Bone marrow (tissue), 2 donors: ENCODE measurements at places on chromosomes 5 and 9.

- DNase-seq = no peak
These were observed 12.2 kb downstream of the GPR150 start for GRCh38 chr5:95631991-95632675.

GRCh38 chr9:33293782-33294181 is 3.5 kb downstream of the NFX1 start:
- DNase-seq = no peak

DNA sequence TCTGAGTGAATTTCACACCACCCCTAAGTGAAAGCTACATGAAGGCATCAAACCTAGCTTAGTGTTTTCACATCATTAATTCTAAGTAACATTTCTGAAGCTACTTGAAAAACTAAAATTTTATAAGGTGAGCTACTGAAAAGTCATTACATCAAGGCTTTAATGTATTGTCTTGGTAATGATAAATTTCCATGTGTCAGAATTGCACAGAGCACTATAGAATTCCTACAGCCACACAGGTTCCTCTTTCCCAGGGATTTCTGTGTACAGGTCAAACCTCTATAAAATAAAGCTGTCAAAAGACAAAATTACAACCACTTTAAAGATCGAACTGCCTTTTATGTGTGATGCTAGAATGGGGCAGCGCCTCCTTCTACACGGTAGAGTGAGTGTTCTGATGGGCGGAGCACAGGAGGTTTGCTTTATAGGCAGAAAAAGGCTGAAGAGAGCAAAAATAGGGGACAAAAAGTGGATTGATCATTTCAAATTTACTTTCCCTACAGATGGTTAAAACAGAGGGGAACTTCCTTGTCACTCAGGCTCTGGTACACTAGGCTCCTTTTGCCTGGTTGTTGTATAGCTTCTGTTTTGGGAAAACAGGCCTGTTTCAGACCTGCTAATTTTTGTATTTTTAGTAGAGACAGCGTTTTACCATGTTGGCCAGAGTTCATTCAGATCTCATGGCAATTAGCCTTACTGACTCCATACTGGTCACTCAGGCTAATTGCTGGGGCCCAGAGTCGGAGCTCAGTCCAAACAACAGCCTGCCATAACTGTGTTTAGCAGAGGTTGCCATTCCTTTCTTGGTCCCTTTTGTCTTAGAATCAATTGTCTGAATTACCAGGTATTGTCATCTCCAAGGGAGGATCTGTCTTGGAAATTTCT is 102.5 kb upstream of the BASP1 start:
- DNase-seq = no peak

GRCh38 chr5:40486437-40487275 is 193.1 kb upstream of the PTGER4 start:
- no peak for DNase-seq

- no peak for DNase-seq
These were observed 32.0 kb upstream of the DHFR start for GRCh38 chr5:80686757-80687156.

- DNase-seq = no peak
These were observed 143.9 kb upstream of the FBN2 start for GRCh38 chr5:128681764-128682592.

GRCh38 chr5:90020575-90021538 is 388.7 kb downstream of the CETN3 start:
- no peak for DNase-seq

- no peak for DNase-seq
These were observed 25.0 kb downstream of the CEP120 start for GRCh38 chr5:123398058-123398733.

- DNase-seq = no peak
These were observed 11.4 kb downstream of the PHF2 start for GRCh38 chr9:93587651-93588347.

DNA sequence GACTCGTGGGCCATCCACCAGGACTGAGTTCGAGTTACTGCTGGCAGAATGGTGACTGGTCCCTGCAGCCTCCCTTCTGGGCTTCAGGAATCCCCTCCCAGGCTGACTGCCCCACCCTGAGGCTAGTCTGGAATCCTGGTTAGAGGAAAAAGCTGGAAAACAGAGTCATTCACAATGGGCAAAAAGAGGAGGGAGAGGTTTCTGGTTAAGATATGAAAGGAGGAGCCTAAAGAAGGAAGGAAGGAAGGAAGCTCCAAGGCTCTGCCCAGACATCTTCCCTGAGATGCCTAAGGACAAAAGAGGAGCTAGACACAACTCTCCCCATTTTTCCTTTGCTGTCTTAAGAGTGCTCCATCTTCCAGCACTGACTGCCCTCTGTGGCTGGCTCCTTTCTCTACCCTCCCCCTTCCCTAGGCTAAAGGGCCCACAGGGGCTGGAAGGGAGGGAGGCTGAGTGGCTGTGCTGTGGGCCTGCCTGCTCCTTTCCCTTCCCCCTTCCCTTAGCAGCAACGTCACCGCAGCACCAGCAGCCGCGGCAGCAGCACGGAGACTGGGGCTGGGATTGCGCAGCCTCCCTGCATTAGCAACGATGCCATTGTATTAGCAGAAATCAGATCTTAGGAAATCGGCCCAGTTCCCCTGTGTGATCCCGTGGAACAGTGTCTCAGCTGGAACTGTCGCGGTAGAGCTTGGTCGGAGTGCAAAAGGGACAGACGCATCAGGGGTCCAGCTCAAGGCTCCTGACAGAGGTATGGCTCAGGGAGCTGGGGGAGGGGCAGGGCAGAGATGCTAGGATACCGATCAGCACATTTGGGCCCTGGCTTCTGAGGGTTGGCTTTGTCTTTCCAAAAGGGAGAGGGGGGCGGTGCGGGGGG is 48.7 kb downstream of the RUSC2 start:
- no peak for DNase-seq

- DNase-seq = no peak
These were observed 275.2 kb downstream of the CDH9 start for GRCh38 chr5:26763215-26763614.

DNA sequence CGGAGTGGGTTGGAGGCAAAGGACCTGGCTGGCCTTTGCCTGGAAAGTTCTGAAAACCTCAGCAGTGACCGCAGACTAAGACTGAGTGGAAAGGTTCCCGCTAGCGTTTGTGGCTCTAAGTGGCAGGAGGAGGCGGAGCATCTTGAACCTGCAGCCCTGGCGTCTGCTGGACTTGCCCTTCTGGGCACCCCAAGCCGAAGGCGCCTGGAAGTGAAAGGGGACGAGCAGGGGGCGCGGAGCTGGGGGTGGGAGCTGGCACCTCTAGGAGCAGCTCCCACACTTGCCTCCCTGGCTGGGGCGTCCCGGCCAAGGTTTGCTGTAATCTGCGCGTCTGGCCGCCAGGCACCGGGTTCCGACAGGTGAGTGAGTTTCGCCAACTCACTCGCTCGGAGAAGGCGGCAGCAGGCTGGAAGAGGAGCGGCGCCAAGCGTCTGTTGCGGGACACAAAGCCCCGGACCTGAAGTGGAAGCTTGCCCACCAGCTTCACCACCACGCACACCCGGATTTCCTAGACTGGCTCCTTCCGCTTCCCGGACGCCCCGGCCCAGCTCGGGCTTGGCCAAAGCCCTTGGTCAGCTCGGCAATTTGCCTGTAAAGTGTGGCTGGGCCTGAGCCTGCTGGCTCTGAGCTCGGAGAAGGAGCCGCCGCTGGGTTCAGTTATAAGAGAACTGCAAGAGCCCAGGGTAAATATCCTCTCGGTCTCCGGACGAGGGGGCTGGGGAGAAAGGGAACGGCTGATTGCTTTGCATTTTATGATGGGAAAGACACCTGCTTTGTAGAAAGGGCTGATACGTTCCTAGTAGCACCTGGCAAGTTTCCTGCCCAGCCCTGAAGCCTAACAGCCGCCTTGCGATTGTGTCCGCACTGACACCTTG is at the start of gene GNA14:
Gene GNA14, minus strand, starts transcription at position 89 of the 875 bp plus-strand sequence. CDS start 529 bp downstream, outside the sequence.
- no peak for DNase-seq

GRCh38 chr9:129237803-129238202 is 59.7 kb upstream of the IER5L start:
- DNase-seq = no peak

DNA sequence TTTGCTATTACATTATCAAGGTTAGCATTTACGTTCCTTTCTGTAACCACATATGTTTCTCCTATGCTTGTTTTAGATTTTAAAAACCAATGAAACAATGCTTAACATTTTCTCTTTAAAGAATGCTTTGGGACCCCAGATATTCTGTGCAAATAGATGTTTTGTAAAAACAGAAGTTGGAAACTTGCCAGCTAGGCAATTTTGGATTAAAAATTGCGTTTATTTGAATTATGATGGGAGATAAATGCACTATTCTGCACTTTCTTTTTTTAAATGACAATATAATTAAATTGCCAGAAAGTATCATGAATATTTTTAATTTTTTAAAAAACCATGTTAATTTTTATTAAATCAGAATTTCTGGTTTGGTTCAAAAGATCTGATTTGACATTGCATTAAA is 81.6 kb downstream of the MACIR start:
- DNase-seq = no peak

DNA sequence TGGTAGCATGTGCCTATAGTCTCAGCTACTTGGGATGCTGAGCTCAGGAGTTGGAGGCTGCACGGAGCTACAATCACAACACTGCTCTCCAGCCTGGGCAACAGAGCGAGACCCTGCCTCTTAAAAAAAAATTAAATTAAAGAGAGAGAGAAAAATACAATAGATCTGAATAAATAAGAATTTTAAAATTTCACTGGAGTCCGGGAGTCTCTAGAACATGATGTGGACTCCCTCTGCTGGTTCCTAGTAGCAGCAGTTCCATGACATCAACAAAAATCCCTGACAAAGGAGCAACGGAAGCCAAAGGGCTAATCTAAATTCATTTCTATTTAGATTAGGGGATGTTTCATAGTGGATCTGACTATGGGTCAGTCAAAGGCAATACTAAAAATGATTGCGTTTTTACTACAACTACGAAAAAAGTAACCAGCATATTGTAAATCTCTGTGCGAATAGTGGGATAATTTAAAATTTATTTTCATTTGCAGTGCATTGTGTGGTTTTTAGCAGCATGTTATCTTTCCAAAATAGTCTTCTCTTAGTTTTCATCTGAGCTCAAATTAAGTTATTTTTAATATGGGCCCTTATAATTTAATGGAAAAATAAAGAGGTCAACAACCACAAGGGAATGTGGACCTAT is 6.7 kb downstream of the INIP start:
- no peak for DNase-seq

GRCh38 chr5:96410013-96410412 is 23.0 kb downstream of the PCSK1 start:
- no peak for DNase-seq

DNA sequence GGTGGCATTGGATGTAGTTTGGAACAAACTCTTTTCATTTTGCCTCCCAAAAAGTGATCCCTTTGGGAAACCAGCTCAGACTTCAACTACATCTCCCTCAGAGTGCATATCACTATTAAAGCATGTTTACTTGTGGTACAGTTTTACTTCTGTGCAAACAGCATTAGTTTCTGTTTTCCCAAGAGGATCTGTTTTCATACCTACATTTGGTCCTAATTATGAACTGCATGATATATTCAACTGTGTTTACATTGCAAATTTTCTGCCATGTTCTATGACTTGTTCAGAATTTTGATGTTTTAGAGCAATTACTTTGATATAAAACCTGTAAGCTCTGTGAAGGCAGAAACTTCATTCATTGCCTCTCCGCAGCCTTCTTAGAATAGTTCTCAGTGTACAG is 681.5 kb upstream of the ACO1 start:
- no peak for DNase-seq

GRCh38 chr5:69492391-69492922 is at the start of gene OCLN:
Gene OCLN, plus strand, starts transcription at chr5:69492790. Its CDS starts 11,455 bp downstream, at chr5:69504245.
- no peak for DNase-seq

- DNase-seq = no peak
These were observed 178.5 kb downstream of the ADAMTS12 start for GRCh38 chr5:33713136-33713765.

DNA sequence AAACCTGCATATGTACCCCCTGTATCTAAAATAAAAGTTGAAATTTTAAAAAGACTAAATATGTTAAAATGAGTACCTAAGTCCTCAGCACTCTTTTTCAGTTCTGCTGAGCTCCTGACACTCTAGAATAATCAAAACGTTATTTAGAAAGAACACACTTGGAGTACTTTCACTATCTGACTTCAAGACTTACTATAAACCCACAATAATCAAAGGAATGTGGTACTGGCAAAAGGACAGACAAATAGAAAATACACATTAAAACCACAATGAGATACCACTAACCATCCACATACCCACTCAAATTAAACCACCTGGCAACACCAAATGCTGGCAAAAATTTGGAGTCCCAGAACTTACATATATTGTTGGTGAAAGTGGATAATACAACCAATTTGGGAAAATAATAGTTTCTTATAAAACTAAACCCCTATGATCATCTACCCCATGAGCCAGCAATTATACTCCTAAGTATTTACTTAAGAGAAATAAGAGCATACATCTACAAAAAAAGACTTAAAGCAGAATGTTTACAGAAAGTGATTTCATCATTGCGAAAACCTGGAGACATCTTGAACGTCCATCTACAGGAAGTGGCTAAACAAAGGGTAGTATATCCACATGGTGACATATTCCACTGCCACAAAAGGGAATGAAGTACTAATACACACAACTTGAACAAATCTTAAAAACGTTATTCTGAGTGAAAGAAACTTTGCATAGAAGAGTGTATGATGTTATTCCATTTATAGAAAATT is 12.8 kb upstream of the PRSS3 start:
- DNase-seq = no peak

DNA sequence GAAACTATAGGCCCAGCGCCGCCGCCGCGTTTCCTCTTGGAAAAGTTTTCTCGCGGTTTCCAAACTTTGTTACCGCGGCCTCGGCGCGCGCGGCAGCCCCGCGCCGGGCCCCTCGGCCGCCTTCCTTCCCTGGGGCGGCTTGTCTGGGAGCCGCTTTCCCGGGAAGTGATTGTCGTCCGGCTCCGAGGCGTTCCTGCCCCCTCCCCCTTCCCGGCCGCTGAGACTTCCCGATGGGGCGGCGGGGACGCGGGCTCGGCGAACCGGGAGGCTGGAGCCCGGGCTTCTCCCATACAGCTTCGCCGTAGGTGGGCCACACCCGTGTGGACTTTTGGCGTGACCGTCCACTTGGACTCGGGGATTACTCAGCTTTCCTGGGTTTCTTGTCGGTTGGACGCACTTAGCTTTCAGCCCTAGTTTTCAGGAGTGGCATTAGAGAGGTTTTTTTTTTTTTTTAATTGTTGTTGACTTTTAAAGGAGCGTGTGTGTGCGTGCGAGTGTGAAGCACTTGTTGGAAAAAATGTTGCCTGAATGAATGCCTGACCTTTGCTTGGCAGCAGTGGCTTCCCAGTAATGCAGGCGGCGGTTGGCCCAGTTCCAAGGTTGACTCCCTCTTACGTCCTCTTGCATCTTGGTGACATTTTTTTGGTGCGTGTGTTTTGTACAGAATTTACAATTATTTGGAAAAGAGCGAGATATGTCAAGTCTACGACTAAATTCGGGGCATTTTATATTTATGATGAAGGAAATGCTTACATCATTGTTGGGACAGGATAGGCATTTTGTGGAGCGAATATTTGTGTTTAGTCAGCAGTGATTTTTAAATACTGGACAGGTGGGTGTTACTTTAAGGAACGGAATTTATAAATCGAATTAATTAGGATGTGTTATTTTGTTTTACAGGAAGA is 821 bp downstream of the CTNNA1 start:
- peak; percentile 52 for DNase-seq
